Suprapubic skin (tissue), 4 donors: ENCODE measurements at places on chromosomes 7 and 10.

DNA sequence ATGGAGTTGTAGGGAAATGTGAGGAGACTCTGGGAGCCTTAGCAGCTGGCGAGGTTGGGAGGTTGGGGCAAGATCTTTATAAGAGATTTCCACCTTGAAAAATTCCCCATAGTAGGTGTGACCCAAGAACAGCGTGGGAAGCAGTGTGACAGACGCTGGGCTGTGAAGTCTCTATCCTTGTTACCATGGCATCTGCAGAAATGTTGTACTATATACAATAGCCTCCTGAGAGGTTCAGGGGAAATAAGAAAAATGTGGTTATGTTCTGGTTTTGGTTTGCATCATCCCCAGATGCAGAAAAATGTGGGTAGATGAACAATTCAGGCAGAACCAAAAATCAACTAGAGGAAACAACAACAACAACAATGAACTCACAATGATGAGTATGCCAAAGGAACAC, 498.6 kb downstream of the SH2D4B start:
- DNase-seq: no peak

- no peak for DNase-seq
Measured at GRCh38 chr7:2792856-2793487, 51.1 kb downstream of the GNA12 start.

DNA sequence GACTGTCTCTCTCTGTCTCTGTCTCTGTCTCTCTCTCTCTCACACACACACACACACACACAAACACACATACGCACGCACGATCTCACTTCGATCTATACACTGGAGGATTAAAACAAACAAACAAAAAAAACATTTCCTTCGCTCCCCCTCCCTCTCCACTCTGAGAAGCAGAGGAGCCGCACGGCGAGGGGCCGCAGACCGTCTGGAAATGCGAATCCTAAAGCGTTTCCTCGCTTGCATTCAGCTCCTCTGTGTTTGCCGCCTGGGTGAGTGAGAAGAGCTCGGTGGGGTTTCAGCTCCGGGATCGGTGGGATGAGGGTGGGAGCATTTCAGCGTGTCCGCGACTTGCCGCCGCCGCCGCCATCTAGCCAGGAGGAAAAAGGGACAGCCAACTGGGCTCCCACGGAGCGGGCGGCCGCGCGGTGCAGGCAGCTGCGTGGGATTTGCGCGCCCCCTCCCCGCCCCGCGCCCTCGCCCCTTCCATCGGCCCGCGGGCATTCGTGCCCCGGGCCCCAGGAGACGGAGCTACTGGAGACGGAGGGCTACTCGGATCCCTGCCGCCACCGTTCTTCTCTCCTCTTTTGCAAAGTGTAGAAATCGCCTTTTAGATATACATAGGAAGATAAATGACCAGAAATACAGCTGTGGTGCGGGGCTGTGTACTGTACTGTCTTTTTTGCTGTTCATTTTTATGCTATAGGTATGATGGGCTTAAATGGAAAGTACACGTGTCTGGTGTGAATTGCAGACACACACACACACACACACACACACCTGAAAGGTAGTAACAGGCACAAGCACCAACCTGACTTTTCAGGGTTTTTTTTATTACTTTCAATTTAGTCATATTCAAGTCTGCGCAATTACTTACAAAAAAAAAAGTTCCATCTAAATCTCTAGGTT, 581 bp downstream of the PTPRZ1 start:
- DNase-seq: peak; percentile 44

DNA sequence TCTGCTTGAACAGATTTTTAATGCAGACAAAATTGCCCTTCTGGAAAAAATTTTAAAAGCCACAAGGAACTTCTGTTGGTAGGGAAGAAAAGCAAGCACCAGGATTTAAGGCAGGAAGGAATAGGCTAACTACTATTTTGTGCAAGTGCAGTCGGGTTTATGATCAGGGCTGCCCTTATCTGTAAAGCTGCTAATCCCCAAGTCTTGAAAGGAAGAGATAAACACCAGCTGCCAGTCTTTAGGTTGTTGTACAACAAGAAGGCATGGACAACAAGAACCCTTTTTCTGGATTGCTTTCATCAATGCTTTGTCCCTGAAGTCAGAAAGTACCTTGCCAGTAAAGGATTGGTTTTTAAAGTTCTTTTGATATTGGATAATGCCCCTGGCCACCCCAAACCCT, 40.7 kb downstream of the RALA start:
- DNase-seq: no peak

- no peak for DNase-seq
Measured at GRCh38 chr10:341081-341740, 206.0 kb downstream of the ZMYND11 start.

DNA sequence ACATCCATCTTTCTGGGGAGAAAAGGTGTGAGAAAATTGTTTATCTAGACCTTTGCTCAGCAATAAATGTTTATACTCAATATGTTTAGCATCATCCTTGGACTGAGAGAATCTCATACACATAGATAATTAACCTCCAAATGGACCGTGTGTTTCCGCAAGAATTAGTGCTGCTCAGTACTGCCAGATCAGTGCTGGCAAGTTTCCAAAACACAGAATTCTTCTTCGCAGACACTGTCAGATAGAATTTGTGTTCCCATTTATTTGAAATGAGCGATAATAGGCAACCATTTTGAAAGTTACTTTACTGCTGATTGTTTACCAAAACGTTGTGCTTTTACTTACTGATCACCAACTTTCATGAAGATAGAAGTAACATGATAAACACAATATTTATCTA, 33.7 kb downstream of the STAMBPL1 start:
- no peak for DNase-seq

- DNase-seq: no peak
Measured at GRCh38 chr7:137846827-137847567, at the start of gene DGKI. TSS of gene DGKI (minus strand) at chr7:137846974.

DNA sequence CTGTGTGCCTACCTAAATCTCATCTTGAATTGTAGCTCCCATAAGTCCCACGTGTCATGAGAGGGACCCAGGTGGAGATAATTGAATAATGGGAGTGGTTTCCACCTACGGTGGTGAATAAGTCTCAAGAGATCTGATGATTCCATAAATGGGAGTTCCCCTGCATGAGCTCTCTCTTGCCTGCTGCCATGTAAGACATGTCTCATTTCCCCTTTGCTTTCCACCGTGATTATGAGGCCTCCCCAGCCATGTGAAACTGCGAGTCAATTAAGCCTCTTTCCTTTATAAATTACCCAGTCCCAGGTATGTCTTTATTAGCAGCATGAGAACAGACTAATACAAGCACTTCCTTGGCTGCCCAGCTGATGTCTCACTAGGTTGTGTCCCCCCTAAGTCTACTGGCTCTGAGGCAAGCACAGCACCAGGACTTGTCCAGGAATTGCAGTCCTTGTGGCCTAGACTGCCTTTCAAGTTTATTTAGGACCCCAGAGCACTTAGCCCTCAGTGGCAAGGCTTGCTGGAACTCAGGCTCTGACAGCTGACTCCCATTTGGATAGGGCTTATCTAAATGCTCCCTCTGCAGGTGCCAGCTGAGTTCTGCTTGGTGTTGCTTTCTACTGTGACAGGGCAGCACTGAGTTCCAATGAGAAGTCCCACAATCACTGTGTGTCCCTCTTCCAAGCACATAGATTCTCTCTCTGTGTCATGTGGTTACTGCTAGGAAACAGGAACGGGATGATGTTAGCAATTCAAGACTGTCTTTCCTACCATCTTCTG, 59.0 kb upstream of the TAS2R16 start:
- DNase-seq: no peak

GRCh38 chr10:34449836-34450235, 365.3 kb downstream of the PARD3 start:
- DNase-seq: no peak

- DNase-seq: no peak
Measured at GRCh38 chr10:121910673-121911420, 17.0 kb downstream of the ATE1 start.

DNA sequence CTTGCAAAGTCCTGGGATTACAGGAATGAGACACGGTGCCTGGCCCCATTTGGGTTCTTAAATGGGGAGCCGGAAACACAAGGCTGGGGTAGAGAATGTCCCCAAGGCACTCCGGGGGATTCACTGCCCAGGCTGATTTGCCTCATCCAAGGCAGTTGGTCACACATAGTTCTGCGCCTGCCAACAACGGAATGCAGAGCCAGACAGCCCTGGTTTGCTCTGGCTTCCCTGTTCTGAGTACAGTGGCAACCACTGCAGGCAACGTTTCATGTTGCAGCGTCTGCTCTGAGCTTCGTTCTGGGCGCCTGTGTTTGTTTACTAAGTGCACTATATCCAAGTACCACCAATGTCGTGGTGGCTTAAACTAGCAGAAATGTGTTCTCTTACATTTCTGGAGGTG, 61.7 kb upstream of the C1QL3 start:
- no peak for DNase-seq

GRCh38 chr10:74145133-74145532, 5.5 kb downstream of the AP3M1 start:
- DNase-seq: no peak

- DNase-seq: no peak
Measured at GRCh38 chr7:93958216-93958615, 36.7 kb downstream of the GNG11 start.

GRCh38 chr10:96860631-96861277, 28.7 kb downstream of the LCOR start:
- DNase-seq: no peak

DNA sequence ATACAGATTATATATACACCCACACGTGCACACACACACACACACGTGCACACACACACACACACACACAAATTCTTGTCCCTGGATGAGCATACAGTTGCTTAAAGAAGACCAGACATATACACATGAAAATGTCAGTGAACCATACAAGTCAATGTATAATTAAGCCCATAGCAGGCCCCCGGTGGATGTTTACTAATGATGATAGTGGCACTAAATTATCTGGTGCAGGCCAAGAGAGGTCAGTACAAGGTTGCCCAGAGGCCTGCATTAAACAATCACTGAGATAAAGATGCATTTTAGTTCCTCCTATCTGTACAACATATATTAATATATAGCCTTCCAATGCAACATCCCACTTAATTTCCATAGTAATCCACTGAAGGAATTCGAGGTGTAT, 860.5 kb downstream of the LRMDA start:
- DNase-seq: no peak

DNA sequence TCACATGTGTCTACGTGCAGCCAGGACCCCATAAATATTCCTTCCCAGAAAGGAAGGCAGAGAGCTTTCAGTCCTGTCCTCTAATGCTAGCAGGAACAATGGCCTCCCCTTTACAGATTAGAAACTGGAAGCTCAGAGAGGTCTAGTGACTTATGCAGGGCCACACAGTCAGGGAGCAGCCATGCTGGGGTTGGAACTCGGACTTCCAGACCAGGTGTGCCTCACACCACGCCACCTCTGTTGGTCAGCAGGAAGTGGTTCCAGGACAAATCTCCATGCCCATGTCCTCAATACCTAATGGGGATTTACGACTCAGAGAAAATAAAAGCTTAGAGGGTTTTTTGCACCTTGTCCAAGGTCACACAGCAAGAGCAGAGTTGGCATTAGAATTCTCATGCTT, 378.9 kb downstream of the RPS24 start:
- DNase-seq: no peak

DNA sequence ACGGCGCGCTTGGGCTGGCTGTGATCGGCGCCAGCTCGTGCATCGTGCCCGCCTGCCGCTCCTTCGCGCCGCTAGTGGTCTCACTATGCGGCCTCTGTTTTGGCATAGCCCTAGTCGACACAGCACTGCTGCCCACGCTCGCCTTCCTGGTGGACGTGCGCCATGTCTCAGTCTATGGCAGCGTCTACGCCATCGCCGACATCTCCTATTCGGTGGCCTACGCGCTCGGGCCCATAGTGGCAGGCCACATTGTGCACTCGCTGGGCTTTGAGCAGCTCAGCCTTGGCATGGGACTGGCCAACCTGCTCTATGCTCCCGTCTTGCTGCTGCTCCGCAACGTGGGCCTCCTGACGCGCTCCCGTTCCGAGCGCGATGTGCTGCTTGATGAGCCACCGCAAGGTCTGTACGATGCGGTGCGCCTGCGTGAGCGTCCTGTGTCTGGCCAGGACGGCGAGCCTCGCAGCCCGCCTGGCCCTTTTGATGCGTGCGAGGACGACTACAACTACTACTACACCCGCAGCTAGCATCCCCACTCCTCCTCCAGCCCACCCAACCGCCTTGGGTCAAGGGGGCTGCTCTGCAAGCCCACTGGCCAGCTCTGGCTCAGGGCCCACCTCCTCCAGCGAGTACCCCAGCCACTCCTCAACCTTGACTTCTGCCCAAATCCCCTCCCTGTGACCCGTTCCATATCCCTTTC, 1.9 kb downstream of the SLC18A3 start:
- peak; percentile 45 for DNase-seq

DNA sequence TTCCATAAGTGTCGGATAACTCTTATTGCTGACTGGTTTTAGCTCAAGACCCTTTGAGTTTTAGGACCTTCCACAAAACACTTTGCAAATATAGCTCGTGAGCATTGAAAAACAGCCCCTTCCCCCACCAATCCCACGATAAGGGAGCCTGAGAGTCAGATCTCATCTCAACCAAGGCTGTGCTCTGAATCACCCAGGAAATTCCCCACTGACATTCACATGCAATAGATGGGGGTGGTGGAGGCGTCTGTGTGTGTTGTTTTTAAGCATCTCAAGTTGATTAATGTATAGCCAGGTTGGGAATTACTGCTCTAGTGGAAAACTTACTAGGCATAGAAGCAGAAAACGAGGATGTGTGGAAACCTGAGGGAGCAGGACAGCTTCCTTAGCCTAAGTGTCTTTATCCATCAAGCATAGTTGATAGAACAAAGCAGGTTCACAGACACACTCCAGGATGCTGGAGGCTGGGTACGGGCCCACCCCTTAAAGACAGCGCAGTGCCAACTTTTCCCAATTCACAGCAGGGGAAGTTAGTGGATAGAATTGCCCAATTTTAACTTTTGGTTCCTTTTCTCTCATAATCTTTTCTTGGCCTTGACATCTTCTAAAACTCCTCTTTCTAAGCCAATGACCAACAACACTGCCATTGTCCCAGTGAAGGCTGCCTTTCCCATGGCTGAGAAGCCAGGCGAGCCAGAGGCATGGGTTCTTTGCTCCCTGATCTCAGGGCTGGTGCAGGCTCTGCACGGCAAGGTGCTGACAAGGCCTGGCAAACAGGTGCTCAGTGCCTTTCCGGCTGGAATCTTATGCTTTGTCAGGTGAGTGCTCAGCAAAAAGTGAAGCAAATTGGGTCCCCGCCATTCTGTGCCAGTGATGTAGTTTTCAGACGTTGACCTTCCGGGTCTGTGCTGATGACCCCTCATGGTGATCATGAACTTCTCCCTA, 98.5 kb upstream of the INSIG1 start:
- DNase-seq: no peak

GRCh38 chr10:60566096-60566495, 176.4 kb upstream of the ANK3 start:
- no peak for DNase-seq

- DNase-seq: no peak
Measured at GRCh38 chr7:129898502-129899160, 54.1 kb downstream of the UBE2H start.

GRCh38 chr10:5960070-5960972, 17.0 kb downstream of the IL15RA start:
- DNase-seq: peak; percentile 49
